Keratinocyte (primary cell): ENCODE measurements at places on chromosomes 2 and 18.

GRCh38 chr2:237345411-237345810 is 68.6 kb downstream of the COL6A3 start:
- DNase-seq = no peak

- DNase-seq = no peak
Observed at GRCh38 chr2:188024811-188025210, 266.9 kb upstream of the GULP1 start.

DNA sequence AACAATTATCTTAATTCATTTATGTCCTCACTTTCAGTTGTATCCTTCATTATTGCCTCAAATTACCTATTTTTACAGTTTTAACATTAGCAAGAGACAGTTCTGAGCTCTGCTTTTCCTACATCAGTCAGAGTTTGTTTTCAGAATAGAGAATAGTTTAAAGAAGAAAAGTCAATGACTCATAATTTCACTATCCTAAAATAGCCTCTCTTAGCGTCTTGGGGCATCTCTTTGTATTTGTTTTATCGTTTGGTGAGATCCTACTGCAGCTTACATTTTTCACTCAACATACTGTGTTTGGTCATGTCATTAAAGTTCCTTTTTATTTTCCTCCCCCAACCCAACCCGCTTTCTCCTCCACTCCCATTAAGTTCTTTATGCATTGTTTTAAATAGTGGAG is 3.8 kb downstream of the SEC11C start:
- DNase-seq = no peak

DNA sequence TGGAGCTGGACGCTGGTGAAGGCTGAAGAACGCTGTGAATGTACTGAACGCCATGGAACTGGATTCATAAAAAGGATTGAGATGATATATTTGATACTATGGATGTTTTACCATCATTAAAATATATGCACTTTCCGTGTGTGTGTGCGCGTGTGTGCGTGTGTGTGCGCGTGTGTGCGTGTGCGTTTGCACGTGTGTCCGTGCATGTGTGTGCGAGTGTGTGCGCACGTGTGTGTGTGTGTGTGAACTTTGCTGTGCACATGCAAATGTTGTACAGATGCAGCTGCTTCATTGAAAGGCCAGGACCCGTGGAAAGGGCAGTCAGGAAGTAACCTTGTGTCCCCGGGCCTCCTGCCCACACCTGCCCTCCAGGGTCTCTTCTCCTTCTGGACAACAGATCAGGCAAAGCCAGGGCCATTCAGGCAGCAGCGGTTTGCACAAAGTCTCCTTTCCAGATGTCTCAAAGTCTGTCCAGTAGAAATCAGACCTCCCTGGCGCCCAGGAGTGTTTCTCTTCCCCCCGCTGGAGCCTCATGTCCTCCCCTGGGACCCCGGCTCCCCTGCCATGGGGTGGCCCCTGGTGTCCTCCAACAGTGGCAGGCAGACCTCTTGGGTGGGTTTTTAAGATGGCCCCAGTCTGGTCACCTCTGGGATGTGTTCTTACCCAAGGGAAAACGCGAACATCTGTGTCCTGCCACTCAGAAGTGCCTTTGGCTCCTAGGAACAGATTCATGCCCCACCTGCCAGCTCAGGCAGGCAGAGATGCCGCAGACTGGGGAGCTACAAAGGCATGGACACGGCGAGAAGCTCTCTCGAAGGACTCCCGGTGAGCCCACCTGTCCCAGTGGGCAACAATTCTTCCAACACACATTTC is 86.1 kb upstream of the GPC1 start:
- DNase-seq = no peak

DNA sequence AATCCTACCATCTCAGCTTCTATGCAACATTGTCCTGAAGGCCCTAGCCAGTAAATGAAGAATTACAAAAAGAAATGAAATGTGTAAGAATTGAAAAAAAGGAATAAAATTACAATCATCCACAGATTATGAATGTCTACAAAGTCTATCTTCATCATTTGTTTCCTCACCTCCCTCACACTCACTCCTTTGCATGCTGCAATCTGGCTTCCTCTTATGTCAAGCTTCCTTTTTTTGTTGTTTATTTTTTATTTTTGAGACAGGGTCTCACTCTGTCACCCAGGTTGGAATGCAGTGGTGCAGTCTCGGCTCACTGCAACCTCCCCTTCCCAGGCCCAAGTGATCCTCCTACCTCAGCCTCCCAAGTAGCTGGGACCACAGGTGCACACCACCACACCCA is 129.0 kb downstream of the CABYR start:
- no peak for DNase-seq

DNA sequence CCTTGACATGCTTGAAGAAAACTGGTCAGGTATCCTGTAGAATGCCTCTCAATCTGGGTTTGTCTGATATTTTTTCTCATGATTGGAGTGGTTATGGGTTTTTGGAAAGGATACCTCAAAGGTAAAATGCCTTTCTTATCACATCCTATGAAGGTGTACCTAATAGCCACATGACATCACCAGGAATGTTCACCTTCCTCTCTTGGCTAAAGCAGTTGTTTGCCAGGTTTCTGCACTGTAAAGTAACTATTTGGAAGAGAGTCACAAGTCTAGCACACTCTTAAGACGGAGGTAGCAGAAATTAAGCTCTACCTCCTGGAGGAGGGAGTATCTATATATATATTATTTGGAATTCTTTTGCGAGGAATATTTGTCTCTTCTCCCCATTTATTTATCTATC is 17.9 kb upstream of the MIB1 start:
- DNase-seq = no peak

DNA sequence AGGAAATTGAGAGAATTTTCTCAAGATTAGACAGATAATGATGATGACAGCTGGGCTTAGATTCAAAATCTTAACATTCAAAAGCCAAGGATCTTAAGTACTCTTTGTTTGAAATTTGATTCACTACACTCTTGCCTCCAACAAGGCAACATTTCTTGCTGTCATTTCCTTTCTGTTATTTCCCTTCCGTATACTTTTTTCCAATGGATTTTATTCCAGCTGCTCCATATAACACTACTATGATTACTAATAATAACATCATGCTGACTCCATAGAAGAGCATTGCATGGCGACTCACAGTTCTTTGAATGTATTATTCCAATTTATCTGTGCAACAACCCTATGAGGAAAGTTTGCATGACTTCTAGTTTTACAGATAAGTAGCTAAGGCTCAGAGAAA is 33.9 kb upstream of the CCDC102B start:
- no peak for DNase-seq

GRCh38 chr2:158747281-158747680 is 47.8 kb upstream of the DAPL1 start:
- no peak for DNase-seq

DNA sequence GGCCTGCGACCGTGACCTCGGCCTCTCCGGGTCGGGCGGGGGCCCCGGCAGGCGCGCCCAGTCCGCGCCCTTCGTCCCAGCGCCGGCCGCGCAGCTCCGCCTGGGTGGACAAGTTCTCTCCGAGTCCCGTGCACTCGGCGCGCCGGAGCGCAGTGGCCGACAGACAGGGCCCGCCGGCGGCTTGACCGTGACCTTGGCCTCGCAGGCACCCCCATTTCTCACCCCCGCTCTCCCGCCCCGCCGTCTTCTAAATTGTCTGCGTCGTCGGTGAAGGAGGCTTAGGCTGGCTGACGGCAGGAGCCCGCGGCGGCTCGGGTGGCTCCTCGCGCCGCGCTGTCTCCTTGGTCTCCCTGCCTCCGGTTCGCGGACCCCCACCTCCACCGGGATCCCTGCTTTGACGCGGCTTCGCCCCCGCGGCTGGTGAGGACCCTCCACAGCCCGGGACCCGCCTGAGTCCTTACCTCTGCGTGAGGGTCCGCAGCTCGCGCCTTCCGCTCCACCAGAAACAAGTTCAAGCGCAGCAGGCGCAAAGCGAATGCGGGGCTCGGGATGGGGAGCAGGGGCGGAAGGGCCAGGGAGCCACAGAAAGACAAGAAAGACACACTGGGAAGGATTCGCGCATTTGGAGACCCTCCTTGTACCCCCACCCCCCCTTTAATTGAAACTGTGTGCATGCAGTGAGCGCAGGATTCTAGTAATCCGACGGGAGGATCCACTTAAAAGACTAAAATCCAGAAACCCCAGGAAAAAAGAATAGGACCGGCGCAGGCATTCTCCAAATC is 4.0 kb downstream of the PTGR3 start:
- DNase-seq = no peak

GRCh38 chr2:41950666-41950960 is 97.2 kb upstream of the PKDCC start:
- DNase-seq = no peak

GRCh38 chr2:109440499-109441156 is 173.1 kb downstream of the SEPTIN10 start:
- DNase-seq = no peak

DNA sequence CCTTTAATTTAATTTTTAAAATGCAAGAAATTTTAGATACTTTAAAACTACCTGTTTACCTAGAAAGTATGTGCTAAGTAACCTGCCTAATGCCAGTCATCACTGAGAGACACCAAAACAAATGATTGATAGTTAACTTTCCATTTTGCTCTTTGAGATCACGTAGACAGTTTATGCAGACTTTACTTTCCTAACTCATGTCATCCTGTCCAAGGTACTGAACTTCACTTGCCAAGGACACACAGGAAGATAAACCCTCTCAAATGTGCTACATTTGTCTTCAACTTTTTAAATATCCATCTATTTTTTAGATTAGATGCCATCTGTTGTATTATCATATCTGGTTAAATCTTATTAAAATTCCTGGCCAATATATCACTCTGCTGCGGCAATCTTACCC is 20.1 kb upstream of the SCN1A start:
- no peak for DNase-seq

DNA sequence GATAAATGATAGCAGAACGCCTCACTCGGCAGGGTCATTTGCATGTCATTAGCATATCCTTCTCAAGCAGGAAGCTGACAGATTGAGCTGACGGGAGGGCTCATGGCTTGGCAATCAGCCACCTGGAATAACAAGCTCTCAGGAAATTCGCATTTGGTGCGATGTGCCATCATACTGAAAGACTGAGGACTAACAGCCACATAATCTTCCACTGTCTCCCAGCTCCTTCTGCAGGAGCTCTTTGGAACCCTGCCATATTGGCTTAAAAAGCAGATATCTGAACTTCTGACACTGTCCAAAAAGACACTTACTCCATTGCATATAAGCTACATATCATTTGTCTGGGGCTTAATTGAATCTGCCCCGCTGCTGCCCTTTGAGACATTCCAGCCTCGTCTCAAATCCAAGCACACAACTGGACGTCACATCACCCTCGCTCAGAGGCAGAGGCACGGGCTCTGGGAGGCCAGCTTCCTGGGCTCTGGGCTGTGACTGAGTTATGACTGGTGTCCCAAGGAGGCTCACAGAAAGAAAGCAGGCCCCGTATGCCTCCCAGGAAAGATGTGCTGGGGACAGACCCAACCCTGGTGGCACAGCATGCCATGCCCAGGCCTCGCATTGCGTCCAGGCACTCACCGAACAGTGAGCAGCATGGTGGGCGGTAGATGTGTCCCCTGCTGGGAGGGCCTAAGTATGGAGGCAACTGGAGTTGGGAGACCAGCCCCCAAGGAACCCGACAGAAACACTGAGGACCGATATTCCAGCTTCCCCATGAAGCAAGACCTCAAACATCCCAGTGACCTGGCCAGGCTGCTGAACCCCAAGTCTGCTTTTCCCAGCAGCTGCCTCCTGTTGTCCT is 228.0 kb downstream of the ATAD2B start:
- DNase-seq = no peak

DNA sequence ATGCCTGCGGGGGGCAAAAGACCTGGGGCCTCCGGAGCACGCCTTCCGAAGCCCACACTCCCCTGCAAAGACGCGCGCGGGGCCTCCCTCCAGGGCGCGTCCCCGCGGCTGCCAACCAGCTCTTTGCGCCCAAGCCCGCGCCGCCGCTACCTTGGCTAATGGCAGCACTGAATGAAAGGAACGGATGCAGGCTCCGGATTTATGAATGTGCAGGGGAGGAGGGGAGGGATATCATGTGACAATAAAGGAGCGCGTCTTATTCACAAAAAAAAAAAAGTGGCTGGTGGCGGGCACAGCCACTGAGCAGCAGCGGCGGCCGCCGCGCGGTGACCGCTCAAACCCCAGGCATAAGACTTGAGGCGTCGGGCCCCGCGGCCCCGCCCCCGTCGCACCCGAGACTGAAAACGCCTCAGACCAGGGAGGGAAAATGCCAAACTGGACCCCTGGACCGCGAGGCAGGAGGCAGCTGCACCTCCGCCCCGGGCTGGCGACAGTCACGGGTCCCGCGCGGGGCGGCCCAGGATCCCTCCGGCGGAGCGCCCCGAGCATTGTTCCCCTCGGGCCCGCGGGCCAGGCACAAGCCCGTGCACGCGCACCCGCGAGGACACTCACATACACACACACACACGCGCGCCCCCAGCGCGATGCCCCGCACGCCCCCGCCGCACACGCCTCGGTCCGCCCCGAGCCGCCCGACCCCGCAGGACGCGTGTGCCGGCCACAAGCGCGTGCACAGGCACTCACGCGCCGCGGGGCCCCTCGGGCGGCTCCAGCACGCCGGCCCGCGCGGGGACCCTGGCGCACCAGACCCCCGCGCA is 1.6 kb downstream of the SPRED2 start:
- DNase-seq = no peak

- DNase-seq = no peak
Observed at GRCh38 chr2:140624200-140624599, 1506.6 kb downstream of the LRP1B start.

DNA sequence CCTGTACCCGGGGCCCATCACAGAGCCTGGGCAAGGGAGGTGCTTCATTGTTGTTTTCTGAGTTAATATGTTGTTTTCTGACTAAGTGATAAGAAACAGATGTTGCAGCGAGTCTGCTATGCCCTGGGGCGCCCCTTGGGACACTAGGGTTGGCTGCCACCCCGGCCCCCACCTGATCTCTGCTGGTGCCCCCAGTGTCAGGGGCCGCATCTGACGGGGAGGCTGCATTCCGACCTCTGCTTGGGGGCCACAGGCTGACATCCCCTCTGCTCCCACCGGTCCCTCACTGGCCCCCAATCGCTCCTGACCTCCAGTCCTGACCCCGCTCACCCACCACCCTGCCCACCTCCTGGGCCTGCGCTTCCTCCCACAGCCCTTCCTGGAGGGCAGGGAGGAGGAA is 65.9 kb downstream of the LONRF2 start:
- no peak for DNase-seq

- no peak for DNase-seq
Observed at GRCh38 chr18:48303883-48304282, 105.3 kb downstream of the ZBTB7C start.

DNA sequence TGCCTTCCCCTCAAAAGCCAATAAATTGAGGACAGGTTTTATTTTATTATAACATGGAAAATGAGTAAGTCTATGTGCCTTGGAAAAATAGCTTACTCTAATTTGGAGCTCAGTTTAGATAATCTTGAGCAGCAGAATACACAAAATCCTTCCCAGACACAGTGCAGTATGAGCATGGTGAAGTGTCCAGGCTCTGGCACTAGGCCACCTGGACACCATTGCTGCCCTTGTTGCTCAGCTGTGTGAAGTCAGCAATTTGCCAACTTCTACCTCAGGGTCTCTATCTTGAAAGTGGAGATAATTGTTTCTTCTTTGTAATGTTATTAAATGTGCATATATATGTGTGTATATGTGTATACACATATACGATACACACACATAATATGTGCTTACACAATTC is 104.9 kb upstream of the CAVIN2 start:
- no peak for DNase-seq
